Progenitor cell of endocrine pancreas (in vitro differentiated cells): ENCODE measurements at places on chromosomes 12 and 14. TPM values are rescaled to one million over a fixed set of nuclear protein-coding genes. Genes with fewer than 3 reads are reported as not detected.

Gene RFX4
- not detected in 2 replicates for total RNA-seq

Gene REP15
- 2.8 and 3.0 TPM in 2 replicates for total RNA-seq

Gene AQP2
- total RNA-seq, result 0.29 and 1.0 TPM in 2 replicates

GRCh38 chr14:78997811-78998210 lies 827.6 kb downstream of the NRXN3 start:
- DNase-seq, result no peak

DNA sequence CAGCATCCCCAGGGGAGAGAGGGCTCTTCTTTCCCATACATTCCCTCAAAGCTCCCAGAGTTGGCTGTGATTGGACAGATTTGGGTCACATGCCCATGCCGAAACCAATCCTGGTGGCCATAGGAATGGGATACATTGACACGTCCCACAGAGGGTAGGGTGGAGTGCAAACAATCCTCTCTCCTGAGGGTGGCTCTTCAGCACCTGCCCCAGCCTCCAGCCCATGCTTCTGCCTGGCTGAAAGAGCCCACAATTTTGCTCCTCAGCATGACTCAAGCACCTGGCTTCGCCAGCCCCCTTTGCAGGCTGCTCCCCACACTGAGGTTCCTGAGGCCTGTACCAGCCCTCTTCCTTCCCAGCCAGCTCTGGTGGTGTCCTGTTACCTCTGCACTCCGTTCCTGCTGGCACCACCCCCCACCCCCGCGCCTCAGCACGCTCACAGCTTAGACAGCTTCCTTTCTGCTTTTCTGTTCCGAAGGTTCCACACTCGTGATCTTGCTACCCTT lies 71.7 kb downstream of the CCDC92 start:
- no peak for DNase-seq

- no peak for DNase-seq
Observed at GRCh38 chr12:49917788-49918173, 14.1 kb upstream of the FAIM2 start.

DNA sequence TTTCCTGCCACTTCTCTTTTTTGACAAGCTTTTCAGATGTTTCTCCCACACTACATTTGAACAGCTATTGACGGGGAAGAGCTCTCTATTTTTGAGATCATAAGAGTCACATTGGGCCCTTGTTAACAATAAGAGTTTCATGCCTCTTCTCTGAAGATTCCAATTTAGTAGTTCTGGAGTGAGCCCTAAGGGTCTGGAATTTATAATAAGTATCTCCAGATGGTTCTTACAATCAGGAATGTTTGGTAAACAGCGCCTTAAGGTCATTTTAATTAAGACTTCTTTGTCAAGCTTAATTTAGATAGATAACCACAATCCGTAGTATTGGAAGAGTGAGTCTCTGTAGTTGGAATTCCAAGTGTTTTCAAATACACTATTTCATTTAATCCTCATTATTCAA lies 60.6 kb upstream of the HECTD1 start:
- DNase-seq, result no peak

DNA sequence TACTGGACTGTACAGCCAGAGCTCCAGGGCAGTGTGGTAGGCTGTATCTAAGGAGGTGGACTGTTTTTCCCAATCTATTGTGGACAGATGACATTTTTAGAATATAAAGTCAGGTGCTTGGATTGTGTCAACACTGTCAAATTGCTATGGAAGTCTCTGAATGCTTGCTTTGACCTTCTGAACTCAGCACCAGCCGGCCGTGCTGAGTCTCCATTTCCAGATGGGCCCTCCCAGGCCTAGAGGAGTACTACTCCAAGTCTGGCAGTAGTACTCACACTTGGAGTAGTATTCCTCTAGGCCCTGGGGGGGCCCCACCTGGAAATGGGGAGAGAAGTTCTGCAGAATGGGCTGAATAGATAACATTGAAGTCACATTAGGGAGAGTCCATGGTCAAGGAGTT lies 16.2 kb upstream of the KCNK13 start:
- no peak for DNase-seq

- DNase-seq, result no peak
Observed at GRCh38 chr12:80196419-80196818, 97.1 kb downstream of the OTOGL start.
